ENCODE measurements at places on chromosomes 7 and 10. TPM values are rescaled to one million over a fixed set of nuclear protein-coding genes. Genes with fewer than 3 reads are reported as not detected.
A peak's percentile ranks its signal among the peaks of the same experiment; 100 is the strongest.

DNA sequence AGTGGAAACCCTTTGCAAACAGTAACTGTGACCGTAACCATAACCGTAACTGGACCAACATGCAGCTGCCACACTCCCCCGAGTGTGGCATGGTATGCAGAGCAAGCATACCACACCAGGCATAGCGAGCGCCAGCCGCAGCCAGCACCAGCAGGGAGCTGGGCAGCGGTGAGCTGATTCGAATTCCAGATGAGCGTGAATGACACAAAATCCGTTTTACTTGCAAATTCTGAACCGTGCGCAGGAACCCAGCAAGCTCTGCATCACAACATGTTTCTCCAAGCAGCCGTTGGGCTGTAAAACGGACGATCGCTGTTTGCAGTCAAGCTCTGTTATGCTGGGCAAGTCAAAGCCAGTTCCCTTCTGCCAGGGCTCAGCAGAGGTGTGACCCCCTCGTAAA is 111.1 kb downstream of the OAT start:
- no peak for DNase-seq

GRCh38 chr7:44639671-44640321 is 33.4 kb downstream of the OGDH start:
- DNase-seq, result no peak

Gene PTF1A
- total RNA-seq, result not detected

Gene LRRC18
- not detected for total RNA-seq

Gene VSTM4
- total RNA-seq, result 0.25 TPM

Gene ZNF12
- total RNA-seq, result 21.5 TPM

GRCh38 chr10:123781956-123782500 is 109.6 kb downstream of the CPXM2 start:
- DNase-seq, result no peak

- DNase-seq, result no peak
These were observed 528.5 kb upstream of the MGMT start for GRCh38 chr10:128938558-128938957.

- DNase-seq, result no peak
These were observed 190.8 kb downstream of the GATA3 start for GRCh38 chr10:8245131-8245813.

DNA sequence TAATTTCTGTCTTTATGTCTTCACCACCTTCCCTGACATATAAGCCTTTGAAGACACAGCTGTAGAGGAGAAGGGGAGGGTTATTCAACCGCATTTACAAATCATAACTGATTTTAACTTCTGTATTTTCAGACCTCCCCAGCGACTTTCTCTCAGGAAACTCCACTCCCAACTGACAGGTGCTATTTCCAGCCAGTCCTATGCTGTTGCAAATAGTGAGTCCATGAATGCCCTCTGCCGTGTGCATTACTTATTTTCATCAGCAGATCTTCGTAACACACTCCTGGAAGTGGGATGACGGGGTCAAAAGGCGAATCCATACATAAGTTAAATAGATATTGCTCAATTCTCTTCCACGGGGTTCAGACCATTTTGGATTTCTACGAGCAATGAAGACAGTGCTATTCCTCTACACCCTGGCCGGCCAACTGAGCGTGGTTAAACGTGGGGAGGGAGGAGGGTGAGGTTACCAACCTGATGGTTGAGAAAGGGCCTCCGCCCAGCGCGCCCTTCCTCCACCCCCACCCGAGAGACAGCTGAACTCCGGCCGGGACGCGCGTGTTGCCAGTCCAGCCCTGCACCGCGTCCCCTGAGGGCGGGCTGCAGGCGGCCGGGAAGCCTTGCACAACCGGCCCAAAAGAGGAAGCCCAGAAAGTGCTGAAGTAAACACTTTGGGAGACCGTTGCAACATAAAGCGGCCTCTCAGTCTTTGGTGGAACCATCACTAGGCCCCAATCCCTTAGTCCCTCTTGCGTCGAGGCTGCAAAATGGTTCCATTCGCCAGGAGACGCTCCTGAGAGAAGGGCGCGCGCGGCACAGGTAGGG is at the start of gene APBB1IP:
Gene APBB1IP (plus strand): TSS at position 705 of the 825 bp plus-strand sequence. CDS start 53,986 bp downstream, outside the sequence.
- DNase-seq, result peak; percentile 54
